ENCODE measurements at places on chromosomes 1 and 21.

GRCh38 chr1:12407050-12407961 is 177.5 kb downstream of the VPS13D start:
- no peak for DNase-seq

DNA sequence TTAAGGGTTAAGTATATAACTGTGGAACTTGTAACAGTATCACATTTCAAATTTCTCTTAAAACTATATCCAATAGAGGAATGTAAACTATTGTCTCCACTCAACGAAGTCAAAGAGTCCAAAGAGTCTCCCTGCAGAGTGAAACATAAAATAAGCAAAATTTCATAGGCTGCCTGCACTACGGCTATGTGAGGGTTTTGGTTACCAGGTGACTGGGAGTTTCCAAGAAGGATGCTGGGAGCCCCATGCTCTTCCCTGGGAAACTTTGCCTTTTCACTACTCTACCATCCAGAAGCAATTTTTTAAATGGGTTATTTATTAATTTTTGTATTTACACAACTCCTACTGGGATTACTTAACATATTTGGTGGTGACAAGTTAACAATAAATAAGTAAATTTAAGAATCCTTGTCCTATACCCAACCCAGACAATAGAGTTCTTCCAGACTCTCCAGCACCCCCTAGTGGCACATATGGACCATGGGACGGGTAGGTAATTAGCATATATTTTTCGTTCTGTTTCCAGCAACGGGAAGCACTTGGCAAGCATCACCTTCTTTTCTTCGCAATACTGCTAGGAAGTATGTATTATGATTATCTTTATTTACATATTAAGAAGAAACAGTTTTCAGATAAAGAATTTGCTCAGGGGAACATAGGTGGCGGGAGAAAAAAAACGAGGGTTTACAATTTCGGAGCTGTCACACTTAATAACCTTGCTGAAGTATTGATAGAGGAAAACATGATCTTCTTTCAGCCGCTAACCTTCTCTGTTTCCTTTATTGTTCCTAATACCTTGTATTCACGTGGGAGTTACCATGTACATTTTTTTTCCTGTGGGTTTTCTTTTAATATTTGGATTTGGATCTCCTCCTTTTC is 3.5 kb downstream of the FMO2 start:
- no peak for DNase-seq

DNA sequence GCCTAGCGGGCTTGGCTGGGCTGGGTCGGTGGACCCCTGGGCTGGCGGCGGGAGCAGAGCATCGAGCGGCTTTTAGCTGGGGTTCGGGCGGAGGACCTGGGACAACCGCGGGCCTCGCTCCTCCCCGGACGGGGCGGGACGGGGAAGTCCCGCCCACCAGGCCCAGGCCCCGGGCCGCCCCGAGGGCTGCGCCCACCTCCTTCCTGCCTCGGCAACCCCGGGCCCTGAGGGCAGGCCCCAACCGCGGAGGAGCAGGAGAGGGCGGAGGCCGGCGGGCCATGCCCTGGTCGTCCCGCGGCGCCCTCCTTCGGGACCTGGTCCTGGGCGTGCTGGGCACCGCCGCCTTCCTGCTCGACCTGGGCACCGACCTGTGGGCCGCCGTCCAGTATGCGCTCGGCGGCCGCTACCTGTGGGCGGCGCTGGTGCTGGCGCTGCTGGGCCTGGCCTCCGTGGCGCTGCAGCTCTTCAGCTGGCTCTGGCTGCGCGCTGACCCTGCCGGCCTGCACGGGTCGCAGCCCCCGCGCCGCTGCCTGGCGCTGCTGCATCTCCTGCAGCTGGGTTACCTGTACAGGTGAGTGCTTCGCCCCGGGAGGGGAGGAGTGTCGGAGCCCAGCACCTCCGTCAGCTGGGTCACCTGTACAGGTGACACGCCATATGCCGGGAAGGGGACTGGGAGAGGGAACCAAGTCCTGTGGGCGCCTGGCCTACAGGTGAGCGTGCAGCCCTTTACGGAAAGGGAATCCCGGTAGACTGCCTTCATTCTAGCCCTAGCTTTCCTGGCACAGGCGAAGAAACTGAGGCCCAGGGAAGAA is at the start of gene XKR8:
Gene XKR8 (plus strand): TSS at position 182 of the 812 bp plus-strand sequence. CDS start 97 bp downstream, at position 279.
- DNase-seq: peak; percentile 52

DNA sequence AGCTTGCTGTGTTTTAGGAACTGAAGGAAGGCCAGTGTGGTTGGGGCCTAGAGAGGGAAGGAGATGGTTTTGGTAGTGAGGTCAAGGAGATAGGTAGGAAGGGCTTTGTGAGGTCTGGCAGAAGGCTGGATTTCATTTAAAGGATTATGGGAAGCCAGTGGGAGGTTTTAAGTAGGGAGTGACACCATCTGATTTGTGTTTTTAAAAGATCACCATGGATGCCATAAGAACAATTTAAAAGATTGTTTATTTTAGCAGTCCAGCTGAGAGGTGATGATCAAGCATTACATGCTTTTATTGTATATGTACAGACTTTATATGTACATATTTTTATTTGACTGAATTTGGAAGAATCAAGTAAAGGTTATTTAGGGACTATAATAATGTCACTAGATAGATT is 26.4 kb downstream of the RGL1 start:
- DNase-seq: no peak

- no peak for DNase-seq
These were observed 139.7 kb upstream of the ETV3 start for GRCh38 chr1:157277913-157278312.

GRCh38 chr1:230030122-230030821 is 36.8 kb upstream of the GALNT2 start:
- DNase-seq: no peak

DNA sequence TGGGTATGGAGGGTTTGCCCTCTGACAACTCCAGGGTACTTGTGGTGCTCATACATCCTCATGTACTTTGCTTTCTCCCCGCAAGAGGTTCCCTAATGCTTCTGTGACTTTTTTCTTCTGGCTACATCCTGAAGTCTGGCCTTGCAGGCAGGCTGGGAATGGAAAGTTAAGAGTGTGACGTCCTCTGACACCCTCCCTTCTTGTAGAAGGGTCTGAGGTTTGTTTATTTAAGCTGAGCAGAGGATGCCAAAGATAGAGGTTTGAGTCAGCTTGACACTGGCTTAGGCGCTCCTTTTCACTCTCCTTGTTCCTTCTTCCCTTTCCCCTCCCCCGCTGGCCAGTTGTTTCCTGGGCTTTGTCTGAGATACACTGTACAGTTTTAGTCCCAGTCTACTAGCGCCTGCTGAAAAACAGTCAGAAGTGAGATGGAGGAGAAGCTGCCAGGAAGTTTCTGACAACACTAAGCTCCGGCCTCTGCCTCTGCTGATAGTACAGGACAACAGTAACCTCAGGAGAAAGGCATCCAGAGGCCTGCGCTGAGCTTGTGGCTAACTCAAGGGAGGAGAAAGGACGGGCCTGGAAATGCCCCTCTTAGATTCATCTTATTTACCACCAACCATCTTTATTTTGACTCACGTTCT is at the start of gene MACF1:
Gene MACF1 (plus strand): TSS at position 255 of the 641 bp plus-strand sequence. CDS start 328 bp downstream, at position 583.
- no peak for DNase-seq

GRCh38 chr1:16094453-16095158 is 21.2 kb upstream of the FAM131C start:
- DNase-seq: no peak

- no peak for DNase-seq
These were observed 16.1 kb upstream of the DPYD start for GRCh38 chr1:97936976-97937375.

DNA sequence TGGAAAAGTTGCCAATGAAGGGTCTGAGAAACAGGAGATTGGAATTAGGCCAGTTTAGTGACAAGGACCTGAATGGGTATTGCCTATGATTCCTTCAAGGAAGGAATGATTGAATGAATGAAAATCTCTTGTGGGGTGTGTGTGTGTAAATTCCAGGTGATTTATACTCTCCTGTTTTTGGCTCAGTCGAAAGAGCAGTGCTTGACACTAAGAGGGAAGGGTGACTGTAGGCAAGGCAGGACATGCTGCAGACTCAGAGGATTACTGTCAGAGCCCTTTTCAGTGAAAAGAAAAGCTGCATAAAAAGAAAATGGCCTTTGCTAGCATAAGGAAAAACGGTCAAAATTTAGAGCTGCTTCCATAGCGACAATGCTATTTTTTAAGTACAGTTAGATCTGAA is 30.1 kb downstream of the C1orf21 start:
- DNase-seq: no peak

DNA sequence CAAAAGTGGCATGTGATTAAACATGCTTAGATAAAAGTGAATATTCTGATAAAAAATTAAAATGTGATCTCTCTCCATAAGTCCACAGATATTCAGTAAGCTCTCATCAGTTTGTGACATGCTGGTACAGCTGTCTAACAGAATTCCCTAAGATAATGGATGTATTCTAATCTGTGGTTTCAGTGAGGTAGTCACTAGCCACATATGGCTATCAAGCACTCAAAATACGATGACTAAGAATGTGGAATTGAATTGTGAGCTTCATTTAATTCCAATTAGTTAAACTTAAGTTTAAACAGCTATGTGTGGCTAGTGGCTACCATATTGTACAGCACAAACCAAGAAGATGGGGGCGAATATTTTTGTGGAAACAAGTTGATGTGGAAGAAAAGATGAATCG is 4.1 kb upstream of the REG4 start:
- no peak for DNase-seq

DNA sequence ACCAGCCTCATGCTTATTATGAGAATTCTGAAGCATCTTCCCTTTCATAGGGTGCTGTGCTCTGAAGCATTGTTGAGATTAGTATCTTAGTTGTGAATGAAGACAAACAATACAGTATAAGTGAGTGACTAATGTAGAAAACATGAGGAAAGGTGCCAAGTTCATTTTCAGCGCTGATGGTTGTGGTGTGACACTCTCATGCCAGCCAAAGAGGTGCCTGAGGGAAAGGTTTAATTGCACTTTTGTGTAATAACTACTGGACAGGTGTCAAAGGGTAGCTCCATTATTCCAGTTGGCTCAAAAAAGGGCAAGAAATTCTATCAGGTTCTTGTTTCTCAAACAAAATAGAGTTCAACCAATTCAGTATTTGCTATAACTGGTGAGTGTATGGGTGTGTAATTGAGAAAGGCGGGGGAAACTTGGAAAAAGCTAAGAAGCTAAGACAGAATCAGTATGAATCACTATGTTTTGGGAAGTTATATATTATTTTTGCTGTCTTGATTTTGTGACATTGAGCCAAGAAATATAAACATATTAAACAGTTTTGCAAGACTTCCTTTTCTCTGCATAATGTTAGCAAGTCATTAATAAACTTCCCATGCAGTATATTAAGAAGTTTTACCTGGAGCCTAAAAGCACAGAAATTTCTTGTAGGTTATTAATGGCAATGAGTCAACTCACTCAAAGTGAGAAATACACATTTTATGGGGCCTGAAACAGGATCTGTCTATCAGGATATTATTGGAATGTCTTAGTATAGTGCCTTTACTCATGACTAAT is 31.8 kb downstream of the KCNK2 start:
- no peak for DNase-seq

- no peak for DNase-seq
These were observed 12.9 kb upstream of the STUM start for GRCh38 chr1:226535666-226536065.

- peak; percentile 9 for DNase-seq
These were observed 221.0 kb upstream of the CSF3R start for GRCh38 chr1:36703526-36704208.

GRCh38 chr1:5424802-5425703 is 567.2 kb downstream of the NPHP4 start:
- no peak for DNase-seq

DNA sequence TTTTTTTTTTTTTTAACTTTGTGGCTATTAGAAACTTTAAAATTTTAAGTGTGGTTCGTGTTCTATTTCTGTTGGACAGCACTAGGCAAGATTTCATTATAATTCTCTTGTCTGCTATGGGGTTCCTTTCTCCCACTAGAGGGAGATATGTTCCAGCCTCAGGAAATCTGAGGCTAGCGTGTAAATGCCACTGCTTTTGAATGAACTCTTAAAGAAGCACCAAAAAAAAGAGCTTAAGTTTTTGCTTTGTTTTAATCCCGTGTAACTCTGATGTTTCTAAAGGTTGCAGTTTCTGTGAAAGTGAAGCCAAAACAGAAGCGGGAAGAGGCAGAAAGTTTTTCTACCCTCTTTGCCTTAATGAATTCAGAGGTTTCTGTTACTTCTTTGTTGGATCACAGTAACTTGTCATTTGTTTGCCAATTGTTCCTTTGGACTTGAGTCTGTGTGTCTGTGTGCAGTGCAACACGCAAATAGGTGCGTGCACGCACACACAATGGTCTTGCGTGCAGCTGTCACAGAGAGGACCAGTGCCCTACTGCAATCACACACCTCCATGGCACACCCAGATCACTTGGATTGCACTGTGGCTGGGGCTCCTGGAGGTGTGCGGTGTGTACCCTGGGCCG is 32.3 kb downstream of the HHAT start:
- no peak for DNase-seq

- DNase-seq: no peak
These were observed at the start of gene KIF26B for GRCh38 chr1:245154429-245155271. Gene KIF26B (plus strand): TSS chr1:245154985. CDS start chr1:245155425, 440 bp downstream.

- no peak for DNase-seq
These were observed 48.2 kb downstream of the COQ8A start for GRCh38 chr1:226988334-226988666.

GRCh38 chr1:76510672-76511557 is 356.4 kb upstream of the ST6GALNAC5 start:
- DNase-seq: no peak

- DNase-seq: no peak
These were observed 5.0 kb upstream of the NADK start for GRCh38 chr1:1783320-1783719.

GRCh38 chr1:157566484-157567300 is 14.4 kb upstream of the FCRL5 start:
- no peak for DNase-seq

DNA sequence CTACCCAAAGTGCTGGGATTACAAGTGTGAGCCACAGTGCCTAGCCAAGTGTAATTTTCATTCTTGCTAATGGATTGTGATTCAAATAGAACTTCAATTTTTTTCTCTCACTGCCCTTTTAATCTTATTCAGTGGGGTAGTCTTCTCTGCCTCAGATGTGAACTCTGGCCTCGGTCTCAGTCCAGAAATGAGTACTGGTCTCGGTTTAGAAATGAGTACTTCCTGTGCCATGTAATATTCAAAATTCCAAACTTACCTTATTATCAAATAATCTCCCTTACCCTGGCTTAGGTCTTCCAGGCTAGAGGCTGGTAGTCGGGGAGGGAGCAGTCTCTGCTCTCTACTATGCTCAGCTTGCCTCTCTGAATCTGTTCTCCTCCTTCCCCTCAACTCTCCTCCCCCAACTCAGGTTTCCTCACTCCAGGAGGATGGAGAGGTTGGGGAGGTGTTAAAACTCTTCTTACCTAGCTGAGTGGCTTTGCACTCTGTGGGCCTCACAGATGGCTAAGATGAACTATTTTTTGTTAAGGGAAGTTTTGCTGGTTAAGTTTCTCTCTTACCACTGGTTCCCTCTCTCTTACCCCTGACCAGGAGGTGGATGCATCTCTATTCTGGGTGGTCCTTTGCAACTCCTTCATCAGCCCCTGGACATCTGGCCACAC is 4.8 kb upstream of the SLAMF9 start:
- no peak for DNase-seq

DNA sequence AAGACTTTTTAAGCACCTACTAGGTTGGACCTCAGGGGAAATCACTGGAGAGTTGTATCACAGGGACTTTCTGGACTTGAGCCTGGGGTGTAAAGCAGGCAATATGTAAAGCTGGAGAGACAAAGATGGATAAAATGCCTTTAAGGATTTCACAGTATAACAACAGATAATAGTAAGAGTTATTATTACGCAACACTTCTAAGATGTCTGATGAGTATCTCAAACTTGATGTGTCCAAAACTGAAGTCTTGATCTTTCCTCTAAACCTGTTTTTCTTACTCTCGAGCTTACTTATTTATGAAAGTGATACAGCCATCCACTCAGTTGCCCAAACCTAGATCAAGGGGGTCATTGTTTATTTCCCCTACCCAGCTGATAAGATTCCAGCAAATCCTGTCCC is 2.1 kb upstream of the STRIP1 start:
- DNase-seq: no peak

All from stimulated activated CD8-positive, alpha-beta memory T cell treated with anti-CD3 and anti-CD28 coated beads, Interleukin-4, amount 100 ng/mL, for 1 hour (primary cell).